Stimulated activated CD4-positive, alpha-beta T cell treated with anti-CD3 and anti-CD28 coated beads, Interleukin-12 subunit alpha, Interleukin-12 subunit beta, amount 100 ng/mL, for 24 hours (primary cell): ENCODE measurements at places on chromosomes 7 and 10.

GRCh38 chr7:113013761-113014449 is 72.7 kb downstream of the GPR85 start:
- DNase-seq, result no peak

DNA sequence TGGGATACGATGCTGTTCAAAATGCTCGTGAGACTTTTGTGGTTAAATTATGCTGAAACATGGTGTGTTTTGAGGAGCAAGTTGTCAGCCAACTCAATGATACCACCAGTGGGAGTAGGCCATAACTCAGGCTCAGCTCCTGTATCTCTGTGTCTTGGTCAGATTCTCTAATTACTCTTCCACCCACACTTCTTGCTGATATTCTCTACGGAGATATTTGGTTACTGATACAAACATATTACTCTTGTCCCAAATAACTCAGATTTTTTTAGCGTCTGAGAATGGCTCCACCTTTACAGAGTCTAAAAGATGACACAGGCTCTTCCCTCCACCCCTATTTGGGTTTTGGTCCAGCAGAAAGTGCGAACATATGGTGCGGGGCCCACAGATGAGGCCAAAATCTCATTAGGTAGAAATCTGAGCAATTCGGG is 168.9 kb downstream of the PKD1L1 start:
- no peak for DNase-seq

GRCh38 chr10:93445097-93445960 is 36.8 kb downstream of the MYOF start:
- DNase-seq, result no peak

DNA sequence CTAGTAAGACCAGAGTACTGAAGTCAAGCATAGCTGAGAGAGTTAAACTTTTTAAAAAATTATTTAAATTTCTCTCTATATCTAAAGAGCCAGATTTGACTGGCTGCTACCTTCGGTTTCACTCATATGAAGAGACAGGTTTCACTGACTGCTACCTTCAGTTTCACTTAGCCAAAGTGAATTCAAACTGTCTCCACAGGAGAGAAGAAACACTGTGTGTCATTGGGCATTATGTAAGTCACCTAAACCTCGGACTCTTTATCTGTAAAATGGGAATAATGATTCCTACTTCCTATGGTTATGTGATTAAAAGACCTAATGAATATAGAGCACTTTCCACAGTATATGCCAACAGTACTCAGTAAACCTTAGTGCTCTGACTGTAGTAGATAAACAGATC is 41.6 kb upstream of the MET start:
- DNase-seq, result no peak

DNA sequence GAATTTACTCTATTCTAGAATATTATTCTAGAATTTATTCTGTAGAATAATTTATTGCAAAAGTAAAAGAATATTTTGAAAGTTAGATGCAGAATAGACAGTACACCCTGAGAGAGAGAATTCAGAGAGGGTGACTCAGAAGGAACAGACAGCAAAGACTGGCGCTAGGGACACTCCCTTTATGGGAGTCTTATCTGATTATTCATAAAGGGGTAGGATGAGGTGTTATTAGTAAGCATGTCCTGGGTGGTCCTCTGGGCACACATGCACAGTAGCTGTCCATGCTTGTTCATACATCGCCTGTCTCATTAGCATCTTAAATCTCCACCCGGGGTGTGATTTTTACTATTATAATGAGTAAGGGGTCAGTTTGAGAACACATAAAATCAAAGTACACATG is 100.1 kb downstream of the XPNPEP1 start:
- no peak for DNase-seq

DNA sequence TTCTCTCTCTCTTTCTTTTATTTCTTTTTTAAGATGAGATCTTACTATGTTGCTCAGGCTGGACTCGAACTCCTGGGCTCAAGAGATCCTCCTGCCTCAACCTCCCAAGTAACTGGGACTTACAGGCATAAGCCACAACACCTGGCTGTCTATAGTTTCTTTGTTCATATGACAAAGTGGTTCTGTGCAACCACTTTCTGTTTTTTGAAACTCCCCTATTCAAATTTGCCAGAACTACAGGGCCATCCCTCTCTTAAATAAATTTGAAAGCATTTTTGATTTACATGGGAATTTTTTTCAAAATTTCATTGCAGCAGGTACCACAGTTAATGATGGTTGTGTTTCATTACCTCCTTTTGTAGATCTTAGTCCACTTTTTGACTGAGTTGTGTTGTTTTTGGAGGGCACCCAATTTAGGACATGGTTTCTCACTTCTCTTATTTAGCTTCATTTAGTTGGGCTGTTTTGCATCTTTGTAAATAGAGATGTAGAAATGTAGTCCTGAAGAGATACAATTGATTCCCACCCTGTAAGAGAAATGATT is 119.2 kb downstream of the LRRC4 start:
- DNase-seq, result no peak

DNA sequence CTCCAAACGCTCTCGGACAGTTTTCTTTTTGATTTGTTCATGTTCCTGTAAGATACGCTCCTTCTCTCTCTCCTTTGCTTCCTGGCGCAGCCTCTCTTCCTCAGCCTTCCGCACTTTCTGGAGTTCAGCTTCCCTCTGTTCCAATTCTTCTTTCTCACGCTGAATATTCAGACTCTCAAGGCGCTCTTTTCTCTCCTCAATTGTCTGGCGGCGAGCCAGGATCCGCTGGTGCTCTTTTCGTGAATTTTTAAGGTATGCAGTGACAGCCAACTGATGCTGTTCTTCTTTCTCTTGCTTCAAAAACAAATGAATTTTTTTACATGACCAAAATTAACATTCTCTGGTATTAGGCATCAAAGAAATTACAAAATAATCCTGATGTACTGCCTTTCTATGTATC is 22.6 kb downstream of the EIF3A start:
- no peak for DNase-seq

DNA sequence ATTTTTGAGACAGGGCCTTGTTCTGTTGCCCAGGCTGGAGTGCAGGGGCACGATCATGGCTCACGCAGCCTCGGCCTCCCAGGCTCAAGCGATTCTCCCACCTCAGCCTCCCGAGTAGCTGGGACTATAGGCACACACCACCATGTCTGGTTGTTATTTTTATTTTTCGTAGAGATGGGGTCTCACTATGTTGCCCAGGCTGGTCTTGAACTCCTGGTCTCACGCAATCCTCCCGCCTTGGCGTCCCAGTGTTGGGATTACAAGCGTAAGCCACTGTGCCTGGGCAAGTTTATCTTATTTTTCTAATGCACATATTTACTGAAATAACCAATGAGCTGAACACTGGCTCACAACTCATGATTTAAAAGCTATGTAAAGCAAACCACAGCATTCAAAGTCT is 61.9 kb downstream of the FAM171A1 start:
- no peak for DNase-seq

DNA sequence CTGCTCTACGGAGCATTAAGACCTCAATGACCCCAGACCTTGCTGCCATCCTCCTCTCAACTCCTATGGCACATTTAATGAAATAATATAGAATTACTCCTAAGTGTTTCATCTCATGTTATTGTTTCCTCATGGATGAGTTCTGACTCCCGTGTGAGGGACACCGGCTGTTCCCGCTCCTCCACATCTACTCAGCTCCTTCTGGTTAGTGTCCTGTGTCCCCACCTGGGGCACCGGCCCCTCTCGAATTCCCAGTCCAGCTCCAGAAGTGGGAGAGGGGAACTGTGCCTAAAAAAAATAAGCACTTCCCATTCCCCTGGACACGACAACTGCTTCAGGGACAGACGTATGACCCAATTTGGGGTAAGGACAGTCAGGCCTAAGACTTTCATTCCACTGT is 58.3 kb downstream of the PIP4K2A start:
- DNase-seq, result no peak

DNA sequence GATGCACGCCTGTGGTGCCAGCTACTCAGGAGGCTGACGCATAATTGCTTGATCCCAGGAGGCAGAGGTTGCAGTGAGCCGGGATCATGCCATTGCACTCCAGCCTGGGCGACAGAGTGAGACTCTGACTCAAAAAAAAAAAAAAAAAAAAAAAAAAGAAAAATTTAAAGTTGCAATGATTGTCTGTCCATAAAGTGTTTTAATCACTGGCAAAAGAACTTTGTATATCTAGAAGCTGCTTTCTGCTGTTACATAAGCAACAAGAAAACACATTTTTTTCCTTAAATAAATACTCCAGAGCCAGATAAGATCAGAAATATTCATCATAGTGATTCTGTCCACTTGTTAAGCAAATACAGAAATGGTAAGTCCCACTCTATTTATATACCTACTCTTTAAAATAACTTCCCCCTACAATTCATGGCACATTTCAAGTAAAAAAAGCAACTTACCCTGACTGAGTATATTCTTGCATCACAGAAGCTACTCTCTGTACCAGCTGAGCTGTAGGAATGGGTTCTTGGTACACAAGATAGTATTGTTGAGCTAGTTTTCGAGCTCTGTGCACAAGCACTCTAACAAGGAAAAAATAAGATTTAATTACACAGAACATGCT is 7.6 kb downstream of the PSMA2 start:
- no peak for DNase-seq

GRCh38 chr7:83684928-83685327 is 36.0 kb upstream of the SEMA3E start:
- no peak for DNase-seq

DNA sequence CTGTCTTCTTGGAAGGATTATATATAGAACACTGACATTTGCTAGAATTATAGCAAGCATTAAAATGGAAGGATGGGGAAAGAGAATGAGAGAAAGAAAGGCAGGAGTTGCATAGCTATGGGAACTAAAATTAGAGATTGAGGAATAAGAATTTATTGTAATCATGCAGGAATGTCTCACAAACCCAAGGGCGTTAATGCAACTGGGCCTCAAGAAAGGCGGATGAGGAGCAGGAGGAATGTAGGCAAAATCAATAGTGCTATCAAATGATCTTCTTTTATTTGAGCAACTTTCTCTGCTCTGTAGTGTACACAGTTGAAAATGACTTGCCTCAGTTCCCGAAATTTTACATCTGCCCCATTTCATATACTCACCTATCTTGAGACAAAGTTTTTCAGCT is 1131.8 kb upstream of the GHITM start:
- DNase-seq, result no peak
